ENCODE measurements at places on chromosomes 4 and X.

GRCh38 chr4:30825008-30825770, 105.0 kb downstream of the PCDH7 start:
- DNase-seq, result no peak

DNA sequence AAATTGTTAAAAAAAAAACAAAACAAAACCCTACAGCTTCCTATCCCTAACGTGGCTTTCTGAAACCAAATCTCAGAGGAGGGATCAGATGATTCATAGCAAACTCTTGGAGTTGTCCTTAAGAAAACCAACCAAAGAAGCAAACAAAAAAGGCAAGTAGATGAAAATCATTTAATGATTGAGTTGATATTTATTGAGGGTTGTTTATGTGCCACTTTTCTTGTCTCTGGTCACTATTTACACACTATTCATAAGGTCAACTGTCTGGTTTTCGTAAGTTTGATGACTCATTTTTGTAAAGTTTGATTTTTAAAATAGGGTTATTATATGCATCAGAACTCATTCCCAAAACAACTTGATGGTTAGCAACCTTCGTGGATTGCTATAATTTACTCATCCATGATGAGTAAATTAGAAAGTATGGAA, 133.4 kb downstream of the UNC5C start:
- no peak for DNase-seq

- no peak for DNase-seq
These were observed 144.3 kb upstream of the STX18 start for GRCh38 chr4:4685810-4686795.

DNA sequence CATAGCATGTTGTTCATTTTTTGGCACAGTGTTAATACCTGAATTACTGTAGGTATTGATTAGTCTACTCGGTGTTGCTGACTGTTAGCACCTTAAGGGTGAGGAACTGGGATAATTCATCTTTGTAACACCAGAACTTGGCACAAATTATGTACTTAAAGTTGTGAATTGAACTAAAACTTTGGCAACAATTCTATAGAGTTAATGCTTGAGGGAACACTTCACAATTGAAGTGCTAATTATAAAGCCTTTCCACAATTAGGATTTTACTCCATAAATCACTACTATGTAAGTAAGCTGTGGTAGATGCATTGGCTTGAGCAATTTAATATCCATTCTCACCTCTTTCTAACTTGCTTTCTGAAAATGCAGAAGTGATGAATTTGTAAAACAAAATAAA, 686.7 kb downstream of the PDHA2 start:
- DNase-seq, result no peak

DNA sequence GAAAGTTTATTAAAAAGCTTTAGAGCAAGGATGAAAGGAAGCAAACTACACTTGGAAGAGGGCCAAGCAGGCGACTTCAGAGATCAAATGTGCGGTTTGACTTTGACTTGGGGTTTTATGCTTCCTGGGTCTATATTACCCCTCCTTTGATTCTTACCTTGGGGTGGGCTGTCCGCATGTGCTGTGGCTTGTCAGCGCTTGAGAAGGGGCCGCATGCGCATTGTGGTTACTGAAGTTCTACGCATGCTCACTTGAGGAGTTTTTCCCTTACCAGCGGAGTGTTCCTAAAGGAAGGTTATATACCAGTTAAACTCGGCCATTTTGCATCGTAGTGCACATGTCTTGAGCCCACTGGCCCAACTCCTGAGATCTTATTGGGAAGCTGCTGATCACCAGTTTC, 9.9 kb downstream of the ZNF157 start:
- no peak for DNase-seq

- peak; percentile 43 for DNase-seq
These were observed 18.2 kb downstream of the PTTG2 start for GRCh38 chr4:37978248-37978924.

DNA sequence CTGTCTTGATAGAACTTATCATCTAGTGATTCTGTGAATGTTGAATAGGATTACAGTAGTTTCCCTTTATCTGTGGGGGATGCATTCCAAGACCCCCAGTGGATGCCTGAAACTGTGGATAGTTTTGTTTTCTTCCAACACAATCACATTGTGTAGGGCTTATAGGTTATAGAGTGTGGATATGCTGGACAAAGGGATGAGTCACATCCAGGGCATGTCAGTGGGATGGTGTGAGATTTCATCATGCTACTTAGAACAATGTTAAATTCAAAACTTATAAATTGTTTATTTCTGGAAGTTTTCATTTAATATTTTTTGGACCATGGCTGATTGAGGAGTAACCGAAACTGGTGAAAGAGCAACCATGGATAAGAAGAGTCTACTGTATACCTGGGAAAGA, 432.3 kb upstream of the ATOH1 start:
- DNase-seq, result no peak

DNA sequence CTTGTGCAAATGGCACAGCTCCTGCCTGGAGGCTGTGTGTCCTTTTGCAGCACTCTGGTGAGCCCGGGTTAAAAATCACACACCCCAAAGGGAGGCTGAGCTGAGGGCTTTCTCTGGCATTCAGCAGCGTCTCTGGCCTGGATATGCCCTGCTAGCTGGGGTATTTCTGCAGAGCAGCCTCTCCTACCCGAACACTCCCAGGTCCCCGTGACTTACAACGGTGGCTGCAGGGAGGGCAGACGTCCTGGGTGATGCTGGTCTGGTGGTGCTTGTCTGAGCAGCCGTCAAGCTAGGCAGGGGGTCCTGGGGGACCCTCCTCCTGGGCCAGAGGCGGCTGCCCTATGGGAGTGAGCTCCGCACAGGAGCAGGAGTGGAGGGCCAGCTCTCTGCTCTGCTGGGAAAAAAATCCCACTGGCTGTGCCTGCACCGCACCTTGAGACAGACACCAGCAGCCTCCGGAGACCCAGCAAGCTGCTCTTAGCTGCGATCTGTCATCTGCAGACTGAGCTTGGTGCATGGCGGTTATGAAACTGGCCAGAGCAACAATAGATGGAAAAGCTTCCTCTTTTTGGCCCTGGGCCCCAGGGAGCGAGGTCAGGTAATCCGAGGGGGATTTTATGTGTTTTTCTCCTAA, 41.3 kb upstream of the ASMTL start:
- no peak for DNase-seq

GRCh38 chrX:39900777-39901170, 197.0 kb downstream of the BCOR start:
- DNase-seq, result no peak

DNA sequence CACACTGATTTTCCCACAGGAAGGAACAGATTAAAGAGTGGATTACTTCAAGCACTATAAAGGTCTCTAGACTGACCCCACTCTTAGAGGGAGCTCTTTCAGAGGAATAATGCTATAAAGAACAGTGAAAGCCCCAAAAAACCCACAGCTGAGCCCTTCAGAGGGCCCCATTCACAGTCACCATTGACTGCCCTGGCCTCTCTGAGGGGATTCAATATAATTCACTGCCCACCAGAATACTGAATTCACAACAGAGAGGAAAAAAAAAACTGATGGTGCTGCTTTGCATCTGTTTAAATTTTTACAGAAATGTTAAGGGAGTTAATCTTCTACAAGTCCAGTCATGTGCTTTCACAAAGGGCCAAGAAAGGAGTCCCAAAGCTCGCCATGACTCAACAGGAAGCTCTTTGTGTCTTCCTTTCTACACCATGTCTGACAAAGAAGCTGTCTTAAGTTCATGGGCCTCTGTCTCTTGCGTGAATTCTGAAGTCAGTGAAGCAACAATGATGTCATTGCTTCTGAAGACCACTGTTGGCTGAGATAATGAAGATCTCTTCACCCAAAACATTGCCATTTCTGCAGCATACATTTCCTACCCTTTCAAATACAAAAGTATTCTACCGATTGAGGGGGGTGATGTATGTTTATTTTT, 174.9 kb downstream of the ADAMTS3 start:
- no peak for DNase-seq

DNA sequence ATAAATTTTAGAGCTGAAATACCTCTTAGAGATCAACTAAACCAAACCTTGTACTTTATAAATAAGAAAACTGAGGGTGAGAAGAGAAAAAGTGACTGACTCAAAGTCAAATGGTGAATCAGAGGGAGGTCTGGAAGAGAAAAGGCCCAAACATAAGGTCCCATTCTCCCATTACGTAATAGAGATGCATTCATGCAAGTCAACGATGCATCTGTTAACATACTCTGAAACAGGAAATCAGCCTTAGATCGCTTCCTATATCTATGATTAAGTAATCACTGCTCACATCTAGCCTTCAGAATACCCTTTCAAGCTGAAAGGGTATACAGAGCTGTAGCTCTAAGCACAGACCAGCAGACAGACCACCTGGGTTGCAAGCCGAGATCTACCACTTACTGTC, 6.5 kb downstream of the RNF150 start:
- no peak for DNase-seq

DNA sequence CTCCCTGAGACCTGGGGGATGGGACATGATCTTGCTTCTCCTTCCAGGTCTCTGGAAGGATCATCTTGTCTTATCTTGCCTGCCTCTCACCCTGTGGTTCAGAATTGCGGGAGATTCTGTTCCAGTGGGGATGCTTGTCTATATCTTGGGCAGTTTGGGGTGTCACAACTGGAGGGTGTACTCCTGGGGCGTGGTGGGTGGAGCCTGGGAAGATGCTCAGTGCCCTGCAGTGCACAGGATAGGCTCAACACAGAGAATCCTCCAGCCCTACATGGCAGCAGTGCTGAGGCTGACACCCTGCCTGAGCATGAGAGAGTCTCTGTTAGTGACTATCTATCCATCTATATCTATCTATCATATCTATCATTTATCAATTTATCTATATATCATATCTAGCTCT, 7.7 kb downstream of the P2RY8 start:
- no peak for DNase-seq

DNA sequence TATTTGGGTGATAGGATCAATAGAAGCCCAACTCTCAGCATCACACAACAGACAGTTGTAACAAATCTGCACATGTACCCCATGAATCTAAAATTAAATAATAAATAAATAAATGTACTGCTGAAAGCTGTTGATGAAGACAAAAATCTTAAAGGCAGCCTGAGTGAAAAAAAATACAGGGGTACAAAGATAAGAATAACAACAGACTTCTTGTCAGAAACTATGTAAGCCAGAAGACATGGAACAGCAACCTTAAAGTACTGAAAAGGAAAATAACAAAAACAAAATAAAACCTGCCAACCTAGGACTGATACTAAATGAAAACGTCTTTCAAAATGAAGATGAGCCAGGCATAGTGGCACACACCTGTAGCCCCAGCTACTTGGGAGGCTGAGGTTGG, 25.0 kb upstream of the PDLIM5 start:
- no peak for DNase-seq

- no peak for DNase-seq
These were observed 35.2 kb downstream of the SLC10A7 start for GRCh38 chr4:146486565-146486964.

DNA sequence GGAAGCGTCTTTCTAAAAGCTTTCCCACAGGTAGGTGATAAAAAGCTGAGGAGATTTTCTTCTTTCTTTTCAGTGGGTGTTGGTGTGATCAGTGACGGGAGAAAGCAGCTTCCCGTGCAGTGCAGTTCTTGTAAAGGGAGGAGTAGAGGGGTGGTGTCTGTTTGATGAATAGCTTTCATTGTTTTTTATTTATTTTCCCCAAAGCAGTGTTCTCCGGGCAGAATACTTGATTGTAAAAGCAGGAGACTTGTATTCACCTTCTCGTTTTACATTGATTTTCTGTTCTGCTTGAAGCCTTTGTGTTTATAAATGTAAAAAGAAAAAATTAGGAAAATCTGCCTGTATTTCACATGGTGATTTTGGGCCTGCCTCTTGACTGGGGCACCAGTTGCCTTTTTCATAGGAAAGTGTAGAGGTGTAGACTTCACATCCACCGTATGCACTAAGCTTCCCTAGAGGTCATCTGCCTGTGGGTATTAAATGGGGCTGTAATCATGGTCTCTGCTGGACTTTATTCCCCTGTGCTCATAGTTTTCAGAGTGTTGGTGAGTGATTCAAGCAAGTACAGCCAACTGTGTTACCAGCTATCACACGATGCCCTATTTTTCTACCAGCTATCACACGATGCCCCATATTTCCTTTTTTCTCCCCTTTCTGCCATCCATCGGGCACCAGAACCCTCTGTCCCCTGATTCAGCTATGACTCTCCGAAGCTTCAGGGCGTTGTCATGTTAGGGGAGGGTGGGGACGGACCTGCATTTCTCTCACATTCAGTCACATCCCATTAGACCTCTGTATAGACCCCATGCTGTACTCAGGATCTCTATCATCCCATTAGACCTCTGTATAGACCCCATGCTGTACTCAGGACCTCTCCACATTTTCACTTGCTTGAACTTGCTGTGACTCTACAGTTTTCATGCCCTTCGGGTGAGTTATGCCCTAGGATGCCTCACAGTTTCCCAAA, 526.5 kb downstream of the TRIML1 start:
- no peak for DNase-seq

DNA sequence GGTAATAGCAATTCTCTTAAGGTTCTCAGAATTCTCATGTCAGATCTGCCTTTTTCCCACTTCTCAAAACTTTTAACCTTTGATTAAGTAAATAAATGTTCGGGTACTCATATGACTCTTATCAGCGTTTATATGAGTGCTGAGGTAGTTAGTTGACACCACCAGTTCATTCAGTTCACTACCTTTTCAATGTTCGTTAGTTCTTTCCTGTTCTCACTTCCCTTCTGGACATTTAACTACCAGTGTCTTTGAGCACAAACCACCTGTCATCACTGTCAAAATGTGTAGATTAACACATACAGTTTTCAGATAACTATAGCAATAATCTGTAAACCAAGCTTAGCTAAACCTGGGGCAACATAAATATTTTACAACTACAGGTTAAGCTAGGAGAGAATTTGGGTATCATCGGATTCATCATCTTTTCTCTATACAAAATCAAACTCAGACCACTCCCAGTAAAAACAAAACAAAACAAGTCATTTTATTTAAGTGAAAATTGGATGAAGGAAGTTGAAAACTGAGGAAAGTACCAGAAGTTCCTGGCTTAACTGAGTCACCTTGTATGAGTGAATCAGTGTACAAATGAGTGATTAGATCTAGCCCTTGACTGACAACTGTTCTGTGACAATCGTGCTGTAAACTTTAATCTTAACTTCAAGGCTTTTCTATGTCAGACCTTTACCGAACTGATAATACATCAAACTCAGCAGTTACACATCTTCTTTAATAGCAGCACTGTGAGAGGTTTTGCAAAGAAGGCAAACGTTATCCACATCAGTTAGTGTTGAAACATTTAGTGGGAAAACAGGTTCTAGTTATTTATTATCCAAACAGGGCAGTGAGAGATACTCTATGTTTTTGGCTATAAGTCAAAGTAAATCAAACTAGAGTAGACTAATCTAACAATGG, 41.9 kb downstream of the ARHGEF38 start:
- DNase-seq, result no peak

DNA sequence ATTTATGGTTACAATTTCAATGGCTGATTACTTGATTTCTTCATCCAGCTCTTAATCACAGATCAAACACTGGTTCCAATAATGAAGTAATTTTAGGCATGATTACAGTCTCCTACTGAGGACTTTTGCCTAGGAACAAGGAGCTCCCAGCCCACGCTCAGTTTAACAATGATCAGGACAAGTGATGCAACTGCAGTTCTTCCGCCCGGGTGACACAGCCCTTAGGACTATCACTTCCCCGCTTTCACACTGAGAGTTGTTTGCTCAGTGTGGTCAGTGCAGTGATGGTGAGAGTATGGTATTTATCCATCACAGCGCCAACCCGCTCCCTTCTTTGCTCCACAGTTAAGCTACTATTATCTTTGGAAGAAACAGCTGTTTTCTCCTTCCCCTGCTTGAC, 203.2 kb upstream of the MBNL3 start:
- no peak for DNase-seq

GRCh38 chrX:1486749-1487361, 34.1 kb upstream of the ASMTL start:
- DNase-seq, result peak; percentile 44

- DNase-seq, result no peak
These were observed 66.3 kb downstream of the DHRSX start for GRCh38 chrX:2434270-2435163.
